ENCODE measurements at places on chromosomes 11 and 22.

GRCh38 chr22:31556627-31557203, 60.4 kb downstream of the SFI1 start:
- DNase-seq = peak; percentile 18

GRCh38 chr11:119918347-119918746, 189.3 kb upstream of the NECTIN1 start:
- DNase-seq = no peak

DNA sequence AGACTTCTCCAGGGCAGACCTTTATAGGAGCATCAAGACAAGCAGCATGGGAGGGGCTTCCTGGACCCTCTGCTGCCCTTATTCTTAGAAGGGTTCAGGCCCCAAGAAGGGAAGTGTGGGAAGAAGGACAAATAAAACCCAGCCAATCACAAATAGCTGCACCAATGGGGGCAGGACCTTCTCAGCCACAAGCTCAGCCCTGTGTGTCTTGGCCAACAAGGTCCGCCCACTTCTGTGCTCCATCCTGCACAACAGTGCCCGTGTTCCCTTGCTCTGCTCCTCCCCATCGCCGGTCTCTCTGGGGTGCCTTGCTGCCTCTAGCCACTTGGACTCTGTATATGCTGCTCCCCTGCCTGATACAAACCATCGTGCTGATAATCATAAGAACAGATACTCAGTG, 86.1 kb downstream of the NAT10 start:
- DNase-seq = no peak

GRCh38 chr22:48895336-48895735, 932.3 kb downstream of the BRD1 start:
- no peak for DNase-seq

GRCh38 chr11:41866525-41866924, 407.1 kb upstream of the LRRC4C start:
- DNase-seq = no peak

DNA sequence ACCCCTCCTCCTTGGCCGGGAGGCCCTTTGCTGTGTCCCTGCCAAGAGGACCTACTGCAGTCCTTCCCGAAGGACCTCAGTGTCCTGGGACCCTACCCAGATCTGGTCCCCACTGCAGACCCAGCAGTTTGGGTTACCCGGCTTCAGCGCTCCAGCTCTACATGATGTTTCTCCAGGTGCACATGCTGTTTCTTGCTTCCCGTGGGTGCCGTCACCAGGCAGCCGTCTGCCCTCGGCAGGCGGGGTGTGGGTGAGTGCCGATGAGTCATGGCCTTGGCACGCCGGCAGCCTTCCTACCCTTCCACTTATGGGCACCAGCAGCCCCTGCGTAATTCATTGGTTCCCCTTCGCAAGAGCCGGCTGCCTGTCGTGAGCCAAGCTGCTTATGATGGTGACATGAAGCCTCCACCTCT, 101.8 kb downstream of the BCR start:
- no peak for DNase-seq

DNA sequence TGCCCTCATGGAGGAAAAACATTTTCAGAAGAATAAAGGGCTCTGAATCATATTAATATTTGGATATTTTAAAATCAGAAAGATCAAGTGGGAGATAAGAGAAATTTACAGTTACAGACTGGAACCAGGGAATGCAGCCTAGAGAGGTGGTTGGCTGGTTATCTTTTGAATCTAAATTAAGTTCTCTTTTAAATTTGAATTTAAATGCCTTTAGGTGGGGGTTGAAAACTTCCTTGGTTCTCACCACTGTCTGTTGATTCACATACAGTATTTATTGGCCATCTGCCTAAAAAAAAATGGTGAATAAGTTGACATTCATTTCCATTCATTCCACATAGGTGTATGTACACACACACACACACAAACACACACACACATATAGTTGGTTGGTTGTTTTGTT, 35.7 kb upstream of the PTPRJ start:
- no peak for DNase-seq

- DNase-seq = no peak
Measured at GRCh38 chr11:68149417-68149816, 28.2 kb upstream of the CHKA start.

DNA sequence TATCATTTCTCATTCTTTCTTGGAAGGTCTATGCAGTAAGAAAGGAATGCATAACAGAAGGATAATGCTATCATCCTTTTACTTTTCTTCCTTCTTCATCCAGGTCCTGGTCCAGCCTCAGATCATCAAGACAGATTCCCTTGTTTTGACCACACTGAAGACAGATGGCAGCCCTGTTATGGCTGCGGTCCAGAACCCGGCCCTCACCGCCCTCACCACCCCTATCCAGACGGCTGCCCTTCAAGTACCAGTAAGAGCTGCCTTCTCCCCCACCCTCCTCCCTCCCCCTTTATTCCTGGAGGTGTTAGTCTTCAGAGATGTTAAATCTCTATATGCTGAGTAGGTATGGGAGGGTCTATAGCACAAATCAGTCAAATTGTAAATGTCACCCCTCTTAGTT, 37.9 kb downstream of the SREBF2 start:
- no peak for DNase-seq

- DNase-seq = no peak
Measured at GRCh38 chr22:47553436-47553835, 791.0 kb downstream of the TBC1D22A start.

- DNase-seq = no peak
Measured at GRCh38 chr11:15289723-15290122, 175.0 kb downstream of the INSC start.

DNA sequence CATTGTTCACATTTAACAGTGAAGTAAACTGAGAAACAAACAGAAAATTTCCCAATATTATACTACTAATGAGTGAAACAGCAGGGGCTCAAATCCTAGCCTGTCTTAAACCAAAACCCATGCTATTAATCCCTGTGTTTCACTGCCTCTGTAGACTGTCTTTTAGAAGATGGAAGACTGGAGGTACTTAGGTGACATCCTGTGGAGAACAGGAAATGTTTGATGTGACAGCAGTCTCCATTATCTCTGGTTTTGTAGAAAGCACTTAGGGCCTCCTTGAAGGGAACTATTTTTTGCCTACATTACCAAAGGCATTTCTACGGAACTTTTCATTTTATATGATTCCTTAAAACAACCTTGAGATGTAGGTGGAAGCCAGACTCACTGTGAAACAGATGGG, 288.1 kb upstream of the SORL1-AS1 start:
- DNase-seq = no peak

DNA sequence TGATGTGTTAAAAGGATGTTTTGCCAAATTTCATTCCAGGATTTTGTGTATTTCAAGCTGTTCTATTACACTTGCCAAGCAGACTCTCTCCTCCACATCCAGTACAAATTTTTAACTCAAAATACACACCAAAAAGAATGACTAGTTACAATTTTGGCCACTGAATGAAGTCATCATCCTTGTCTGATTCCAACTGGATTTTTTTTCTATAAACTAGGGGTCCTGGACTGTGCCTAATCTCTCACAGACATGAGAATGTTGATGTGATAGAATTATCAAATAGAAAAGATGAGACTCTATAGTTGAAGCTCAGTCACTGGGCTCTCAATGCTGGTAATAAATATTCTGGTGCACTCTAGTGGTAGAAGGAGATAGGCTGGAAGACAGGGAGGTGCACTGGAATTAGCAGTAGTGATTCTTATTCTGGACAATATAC, 85.8 kb downstream of the FANCF start:
- peak; percentile 18 for DNase-seq

- no peak for DNase-seq
Measured at GRCh38 chr11:72723508-72723907, 28.7 kb downstream of the ARAP1 start.
